Body of pancreas (tissue), 4 donors: ENCODE measurements at places on chromosomes 4 and X. TPM values are rescaled to one million over a fixed set of nuclear protein-coding genes. Genes with fewer than 3 reads are reported as not detected.

STARD8 gene
- total RNA-seq: 9.6 TPM

- no peak for DNase-seq
Measured at GRCh38 chrX:123408821-123409737, 225.0 kb downstream of the GRIA3 start.

- no peak for DNase-seq
Measured at GRCh38 chr4:125390126-125390525, 75.4 kb downstream of the FAT4 start.

DNA sequence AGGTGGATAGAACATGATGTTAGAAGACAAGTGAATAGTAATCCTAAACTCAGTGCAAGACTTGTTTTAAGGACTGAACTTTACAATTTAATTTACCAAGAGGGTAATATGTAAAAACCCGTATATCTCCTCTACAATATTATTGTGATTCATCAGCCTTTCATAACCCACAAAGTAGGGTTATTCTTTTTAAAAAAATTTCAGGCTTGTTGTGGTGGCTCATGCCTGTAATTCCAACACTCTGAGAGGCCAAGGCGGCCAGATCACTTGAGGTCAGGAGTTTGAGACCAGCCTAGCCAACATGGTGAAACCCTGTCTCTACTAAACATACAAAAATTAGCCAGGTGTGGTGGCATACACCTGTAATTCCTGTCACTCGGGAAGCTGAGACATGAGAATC lies 7.2 kb downstream of the IBSP start:
- no peak for DNase-seq

GRCh38 chr4:8516061-8516573 lies 64.1 kb upstream of the GPR78 start:
- DNase-seq: no peak

DNA sequence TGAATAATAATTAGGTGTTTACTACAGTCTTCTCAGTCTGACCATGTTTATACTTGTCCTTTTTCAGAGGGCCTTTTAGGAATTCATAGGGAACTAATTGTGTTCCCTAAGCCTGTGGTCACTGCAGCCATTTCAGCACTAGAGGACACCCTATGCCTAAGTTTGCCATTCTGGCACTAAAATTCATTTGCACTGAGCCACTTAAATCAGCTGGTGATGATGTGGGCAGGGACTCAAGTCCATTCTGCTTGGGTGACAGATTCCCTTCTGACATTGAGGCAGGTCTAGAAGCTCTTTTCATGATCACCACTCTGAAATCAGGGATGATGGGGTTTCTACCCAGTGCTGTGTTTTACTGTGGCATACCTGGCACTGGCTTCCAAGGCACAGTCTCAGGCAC lies 1178.9 kb upstream of the DIAPH2 start:
- no peak for DNase-seq

DNA sequence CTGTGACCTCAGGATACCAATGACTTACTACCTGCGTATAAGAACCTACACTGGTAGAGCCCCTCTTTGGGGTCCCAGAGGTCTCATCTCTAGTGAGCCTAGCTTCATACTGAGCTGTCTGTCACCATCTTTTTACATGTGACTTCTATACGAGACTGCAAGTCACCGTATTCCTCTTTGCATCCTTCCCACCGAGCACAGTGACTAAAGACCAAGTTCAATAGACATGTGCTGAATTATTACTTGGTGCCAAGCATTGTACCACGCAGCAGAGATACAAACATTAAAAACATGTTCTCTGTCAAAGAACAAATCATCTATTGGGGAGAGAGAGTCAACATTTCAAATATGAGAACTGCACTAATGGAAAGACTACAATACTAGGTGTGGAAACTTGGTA lies 16.4 kb downstream of the ARAP2 start:
- DNase-seq: no peak

SPANXA2 gene
- not detected for total RNA-seq

SSX3 gene
- total RNA-seq: not detected

CFAP99 gene
- not detected for total RNA-seq
